CD4-positive, alpha-beta T cell treated with Interferon gamma for 1 hour (primary cell): ENCODE measurements at places on chromosomes 4 and X.

GRCh38 chr4:73127839-73128453 lies 58.4 kb upstream of the COX18 start:
- DNase-seq: no peak

GRCh38 chr4:69038582-69038981 lies 57.7 kb upstream of the UGT2B7 start:
- DNase-seq: no peak

DNA sequence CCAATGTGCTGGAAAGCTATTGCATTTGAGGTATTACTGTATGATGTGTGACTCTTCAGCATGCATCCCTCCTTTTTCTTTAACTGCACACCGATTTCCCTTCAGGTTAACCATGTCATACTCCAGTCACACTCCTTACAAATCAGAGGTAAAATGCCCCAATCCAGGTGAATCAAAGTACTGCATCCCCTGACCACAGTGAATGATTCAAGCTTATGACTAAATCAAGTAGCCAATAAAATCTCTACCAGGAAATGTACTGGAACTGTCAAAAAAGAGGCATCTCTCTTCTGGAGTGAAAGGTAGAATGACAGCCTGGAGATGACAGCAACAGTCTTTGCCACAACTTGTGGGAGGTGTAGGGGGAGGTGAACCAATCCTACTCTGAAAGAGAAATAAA lies 10.4 kb downstream of the ADAMTS3 start:
- DNase-seq: no peak

GRCh38 chr4:131288441-131288840 lies 1860.7 kb upstream of the PCDH10 start:
- DNase-seq: no peak

DNA sequence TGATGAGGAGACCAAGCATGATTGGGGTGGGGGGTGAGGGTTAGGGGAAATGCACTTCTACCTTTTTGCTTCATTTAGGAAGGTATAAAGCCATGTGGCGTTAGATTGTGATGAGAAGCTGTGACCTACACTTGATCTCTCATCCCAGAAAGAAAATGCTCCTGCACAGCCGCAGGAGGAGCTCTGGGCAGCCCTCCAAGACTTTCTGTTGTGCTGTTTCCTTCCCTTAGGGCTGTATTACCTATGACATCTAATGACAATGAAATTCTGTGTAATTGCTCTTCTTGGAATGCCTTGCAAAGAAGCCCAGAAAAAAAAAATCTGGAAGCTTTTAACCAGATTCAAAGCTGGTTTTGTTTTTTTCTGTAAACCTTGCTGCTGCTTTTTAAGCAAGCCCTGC lies 13.4 kb downstream of the PRPS2 start:
- DNase-seq: no peak

GRCh38 chr4:168919706-168920324 lies 90.2 kb downstream of the CBR4 start:
- DNase-seq: no peak

DNA sequence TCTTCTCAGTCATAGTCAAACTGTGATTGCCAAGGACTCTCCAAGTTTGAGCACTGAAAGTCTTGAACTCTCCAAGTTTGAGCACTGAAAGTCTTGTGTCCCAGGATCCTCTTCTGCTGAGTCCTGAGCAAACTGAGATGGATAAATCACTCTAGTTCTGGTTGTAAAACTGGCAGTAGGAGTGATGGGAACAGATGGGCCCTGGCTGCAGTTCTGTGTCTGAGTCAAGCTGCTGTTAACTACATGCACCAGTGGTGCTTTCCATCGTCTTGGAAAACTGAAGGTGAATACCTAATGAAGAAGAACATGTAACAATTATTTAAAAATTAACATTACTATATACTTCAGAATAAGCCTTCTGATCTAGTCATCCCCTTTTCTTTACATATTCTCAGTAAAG lies 27.6 kb upstream of the KCNIP4 start:
- DNase-seq: no peak

- no peak for DNase-seq
Observed at GRCh38 chr4:2817701-2818350, 24.9 kb downstream of the SH3BP2 start.
